ENCODE measurements at places on chromosomes 2 and 18. TPM values are rescaled to one million over a fixed set of nuclear protein-coding genes. Genes with fewer than 3 reads are reported as not detected.
A peak's percentile ranks its signal among the peaks of the same experiment; 100 is the strongest.

Gene RTTN
- total RNA-seq = 10.7 TPM

Gene G6PC2
- not detected for total RNA-seq

Gene TGFA
- total RNA-seq = not detected

Gene GCG
- total RNA-seq = 0.29 TPM

Gene LRP2
- total RNA-seq = 0.13 TPM

Gene LYPD1
- total RNA-seq = not detected

Gene SPATA3
- not detected for total RNA-seq

Gene FBXO36
- total RNA-seq = 0.29 TPM

Gene CNTNAP5
- not detected for total RNA-seq

DNA sequence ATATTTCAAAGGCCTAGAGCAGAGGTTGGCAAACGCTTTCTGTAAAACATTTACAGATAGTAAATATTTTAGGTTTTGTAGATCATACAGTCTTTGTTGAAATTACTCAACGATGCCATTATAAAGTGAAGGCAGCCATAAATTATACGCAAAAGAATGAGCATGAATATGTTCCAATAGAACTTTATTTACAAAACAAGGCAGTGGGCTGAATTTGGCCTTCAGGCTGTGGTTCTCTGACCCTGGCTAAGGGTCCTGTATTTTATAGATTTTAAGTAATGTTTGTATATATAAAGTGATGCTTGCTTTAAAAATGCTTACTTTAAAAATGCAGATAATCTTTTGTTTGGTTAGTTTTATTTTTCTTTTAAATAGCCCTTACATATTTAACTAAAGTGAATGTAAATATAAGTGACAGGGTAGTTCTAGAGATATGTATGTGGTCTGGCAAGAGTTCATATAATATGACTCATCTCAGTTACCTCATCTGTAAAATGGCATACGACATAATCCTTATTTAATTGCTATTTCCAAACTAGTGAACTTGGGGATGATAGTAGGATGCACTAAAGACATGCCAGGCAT lies 51.7 kb upstream of the ATP5MC3 start:
- DNase-seq = no peak

DNA sequence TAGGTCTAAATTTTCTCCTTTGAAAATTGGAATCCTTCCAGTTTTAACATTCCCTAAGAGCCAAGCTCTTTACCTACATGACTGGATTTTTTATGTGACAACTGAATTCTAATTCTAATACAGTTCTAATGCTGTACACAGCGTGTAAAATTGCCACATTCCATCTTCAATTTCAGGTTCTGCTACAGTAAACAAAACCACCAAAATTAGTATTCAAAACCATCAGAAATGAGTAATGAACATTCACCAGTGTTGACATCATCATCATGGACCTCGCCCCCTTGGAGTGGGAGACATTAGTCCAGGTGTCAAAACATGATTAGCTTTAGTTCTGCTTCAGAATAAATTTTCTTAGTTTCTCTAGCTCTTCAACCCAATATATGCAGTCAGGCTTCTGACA lies 133.6 kb downstream of the MBD2 start:
- DNase-seq = no peak

DNA sequence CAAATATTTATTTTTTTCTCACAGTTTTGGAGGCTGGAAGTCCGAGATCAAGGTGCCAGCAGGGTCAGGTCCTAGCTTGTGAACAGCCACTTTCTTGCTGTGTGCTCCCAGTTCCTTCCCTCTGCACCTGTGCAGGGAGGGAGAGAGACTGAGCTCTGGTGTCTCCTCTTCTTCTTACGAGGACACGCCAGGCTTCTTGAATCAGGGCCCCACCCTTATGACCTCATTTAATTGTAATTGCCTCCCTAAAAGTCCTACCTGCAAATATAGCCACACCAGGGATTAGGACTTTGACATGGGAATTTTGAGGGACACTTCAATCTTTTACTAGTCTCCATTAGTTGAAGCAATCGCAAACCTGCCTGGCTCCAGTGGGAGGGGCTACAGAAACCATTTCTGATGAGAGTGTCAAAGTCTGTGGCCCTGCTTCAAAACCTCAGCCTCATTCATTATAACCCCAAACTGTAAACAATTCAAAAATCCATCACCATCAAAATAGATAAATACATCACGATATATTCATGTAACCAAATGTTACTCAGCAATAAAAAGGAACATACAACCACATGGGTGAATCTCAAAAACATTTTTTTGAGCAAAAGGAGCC lies 18.2 kb upstream of the SEH1L start:
- DNase-seq = no peak

DNA sequence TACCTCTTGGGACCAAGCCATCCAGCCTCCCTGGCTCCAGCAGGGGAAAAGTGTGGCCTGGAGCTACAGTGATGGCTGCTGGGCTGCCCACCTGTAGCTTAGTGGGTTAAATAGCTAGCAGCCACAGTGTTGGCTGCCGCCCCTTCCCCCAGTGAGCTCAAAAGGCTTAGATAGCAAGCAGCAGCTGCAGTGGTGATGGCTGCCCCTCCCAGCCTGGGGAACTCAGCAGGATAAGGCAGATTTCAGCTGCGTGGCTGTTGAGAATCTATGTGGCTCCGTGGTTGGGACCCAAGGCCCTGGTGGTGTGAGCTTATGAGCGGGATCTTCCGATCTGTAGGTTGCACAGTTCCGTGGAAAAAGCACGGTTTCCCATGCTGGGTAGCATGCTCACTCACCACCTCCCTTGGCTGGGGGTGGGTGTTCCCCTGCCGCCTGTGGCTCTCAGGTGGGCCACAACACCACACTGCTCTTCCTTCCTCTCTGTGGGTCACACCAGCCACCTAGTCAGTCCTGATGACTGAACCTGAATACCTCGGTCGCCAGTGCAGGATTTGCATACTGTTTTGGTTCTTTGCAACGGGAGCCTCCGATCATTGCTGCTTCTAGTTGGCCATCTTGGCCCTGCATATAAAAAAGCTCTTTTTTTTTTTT lies 946.5 kb upstream of the FAM98A start:
- no peak for DNase-seq

DNA sequence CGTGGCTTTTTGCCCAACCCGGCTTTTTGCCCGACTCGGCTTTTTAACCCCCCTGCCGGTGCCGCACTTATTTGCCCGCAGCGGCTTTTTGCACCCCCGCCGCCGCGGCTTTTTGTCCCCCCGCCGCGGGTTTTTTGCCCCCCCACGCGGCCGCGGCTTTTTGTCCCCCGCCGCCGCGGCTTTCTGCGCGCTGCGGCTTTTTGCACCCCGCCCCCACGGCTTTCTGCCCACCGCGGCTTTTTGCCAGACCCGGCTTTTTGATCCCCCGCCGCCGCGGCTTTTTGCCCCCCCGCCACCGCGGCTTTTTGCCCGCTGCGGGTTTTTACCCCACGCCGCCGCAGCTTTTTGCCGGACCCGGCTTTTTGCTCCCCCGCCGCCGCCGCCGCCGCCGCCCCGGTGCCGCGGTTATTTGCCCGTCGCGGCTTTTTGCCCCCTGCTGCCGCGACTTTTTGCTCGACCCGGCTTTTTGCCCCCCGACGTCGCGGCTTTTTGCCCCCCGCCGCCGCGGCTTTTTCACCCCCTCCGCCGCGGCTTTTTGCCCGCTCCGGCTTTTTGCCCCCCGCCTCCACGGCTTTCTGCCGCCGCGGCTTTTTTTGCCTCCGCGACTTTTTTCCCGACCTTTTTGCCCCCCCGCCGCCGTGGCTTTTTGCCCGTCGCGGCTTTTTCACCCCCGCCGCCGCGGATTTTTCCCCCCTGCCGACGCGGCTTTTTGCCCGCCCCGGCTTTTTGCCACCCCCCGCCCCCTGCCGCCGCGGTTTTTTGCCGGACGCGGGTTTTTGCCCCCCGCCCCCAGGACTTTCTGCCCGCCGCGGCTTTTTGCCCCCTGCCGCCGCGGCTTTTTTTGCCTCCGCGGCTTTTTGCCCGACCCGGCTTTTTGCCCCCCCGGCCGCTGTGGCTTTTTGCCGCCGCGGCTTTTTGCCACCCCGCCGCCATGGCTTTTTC lies 2786.5 kb downstream of the RPIA start:
- DNase-seq = peak; percentile 16

- DNase-seq = no peak
These were observed 13.5 kb downstream of the CCL20 start for GRCh38 chr2:227827143-227827542.

DNA sequence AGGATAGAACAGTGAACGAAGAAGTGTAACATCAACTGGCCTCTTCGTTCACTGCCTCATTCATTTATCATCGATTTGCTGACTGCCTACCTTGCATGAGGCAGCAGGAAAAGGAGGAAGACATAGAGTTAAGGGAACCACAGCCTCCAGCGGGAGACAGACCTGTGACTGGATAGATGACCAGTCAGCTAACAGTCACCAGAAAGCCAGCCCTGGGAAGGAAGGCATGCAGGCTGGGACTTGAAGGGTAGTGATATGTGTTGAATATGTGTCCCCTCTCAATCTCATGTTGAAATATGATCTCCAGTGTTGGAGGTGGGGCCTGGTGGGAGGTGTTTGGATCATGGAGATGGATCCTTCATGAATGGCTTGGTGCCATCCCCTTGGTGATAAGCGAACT lies 58.3 kb downstream of the CTIF start:
- DNase-seq = no peak

DNA sequence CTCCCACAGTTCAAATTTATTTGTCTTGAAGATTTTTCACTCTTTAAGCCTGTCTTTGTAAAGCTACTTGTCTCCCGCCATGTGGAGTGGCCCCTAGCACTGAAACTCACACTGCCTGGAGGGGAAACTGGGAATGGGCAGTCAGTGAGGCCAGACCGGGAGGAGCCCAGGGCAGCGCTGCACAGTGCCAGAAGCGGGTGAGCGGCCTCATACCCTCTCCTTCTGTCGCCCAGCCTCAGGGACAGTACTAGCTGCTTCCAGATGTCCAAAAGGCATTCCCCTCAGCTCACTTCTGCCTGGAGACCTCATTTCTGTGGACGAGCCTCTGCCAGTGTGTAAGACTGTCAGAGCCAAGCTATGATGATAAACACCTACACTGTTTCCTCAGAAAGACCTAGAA lies 79.9 kb downstream of the SEPTIN10 start:
- DNase-seq = no peak

DNA sequence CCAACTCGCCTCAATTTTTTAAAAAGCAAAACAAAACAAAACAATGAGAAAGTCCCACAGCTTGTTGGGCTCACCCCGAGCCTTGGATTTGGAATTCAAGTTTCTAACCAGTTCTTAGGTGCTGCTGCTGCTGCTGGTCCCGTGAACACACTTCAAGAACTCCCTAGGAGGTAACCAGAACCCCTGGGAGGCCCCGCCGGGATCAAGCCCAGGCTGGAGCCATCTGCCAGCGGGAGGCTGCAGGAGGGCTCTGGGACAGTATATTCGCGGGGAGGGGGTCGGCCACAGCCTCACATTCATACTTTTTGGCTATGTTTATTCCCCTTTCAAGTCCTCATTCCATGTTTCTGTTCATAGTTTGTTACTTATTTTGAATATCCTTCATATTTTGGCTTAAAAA lies 223.4 kb downstream of the TFCP2L1 start:
- DNase-seq = no peak

DNA sequence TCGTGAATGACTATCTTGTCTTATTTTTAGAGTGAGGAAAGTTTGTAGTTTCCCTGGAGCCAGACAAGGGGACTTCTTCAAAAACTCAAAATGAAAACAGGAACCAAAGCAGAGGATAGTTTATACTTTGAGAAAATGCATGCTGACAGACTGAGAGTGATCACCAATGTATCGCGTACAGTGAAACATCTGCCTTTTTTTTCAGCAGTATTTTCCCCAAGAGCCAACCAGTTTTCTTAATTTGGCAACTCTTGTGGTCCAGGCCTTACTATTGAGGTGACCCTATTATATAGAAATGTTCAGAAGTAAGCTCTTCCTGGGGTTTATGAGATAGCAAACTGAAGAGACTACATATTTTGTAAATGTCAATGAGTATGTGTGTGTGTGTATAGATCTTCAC lies 153.7 kb upstream of the VRK2 start:
- no peak for DNase-seq

DNA sequence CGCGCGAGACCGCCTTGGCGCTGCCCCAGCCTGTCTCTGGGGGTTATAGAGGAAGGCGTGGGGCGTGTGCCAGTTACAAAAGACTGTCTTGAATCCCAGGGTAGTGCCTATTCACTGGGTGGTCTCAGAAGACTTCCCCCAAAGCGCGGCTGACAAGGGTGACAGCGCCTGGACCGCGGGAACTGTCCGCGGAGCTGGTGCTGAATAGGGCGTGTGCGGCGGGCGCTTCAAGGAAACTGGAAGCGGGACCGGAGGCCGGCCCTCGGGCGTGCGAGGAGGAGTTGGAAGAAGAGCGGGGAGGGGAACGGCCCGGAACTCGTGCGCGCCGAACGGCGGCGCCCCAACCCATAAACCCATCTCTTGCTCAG lies 2.3 kb downstream of the EGR4 start:
- peak; percentile 70 for DNase-seq

GRCh38 chr2:175490360-175490791 lies 308.9 kb upstream of the ATP5MC3 start:
- DNase-seq = no peak

- no peak for DNase-seq
These were observed 34.3 kb upstream of the RMP24 start for GRCh38 chr18:35938158-35938557.

GRCh38 chr2:129262934-129263333 lies 716.5 kb upstream of the RAB6C start:
- DNase-seq = no peak

GRCh38 chr2:55743583-55743982 lies 49.9 kb upstream of the PNPT1 start:
- no peak for DNase-seq

DNA sequence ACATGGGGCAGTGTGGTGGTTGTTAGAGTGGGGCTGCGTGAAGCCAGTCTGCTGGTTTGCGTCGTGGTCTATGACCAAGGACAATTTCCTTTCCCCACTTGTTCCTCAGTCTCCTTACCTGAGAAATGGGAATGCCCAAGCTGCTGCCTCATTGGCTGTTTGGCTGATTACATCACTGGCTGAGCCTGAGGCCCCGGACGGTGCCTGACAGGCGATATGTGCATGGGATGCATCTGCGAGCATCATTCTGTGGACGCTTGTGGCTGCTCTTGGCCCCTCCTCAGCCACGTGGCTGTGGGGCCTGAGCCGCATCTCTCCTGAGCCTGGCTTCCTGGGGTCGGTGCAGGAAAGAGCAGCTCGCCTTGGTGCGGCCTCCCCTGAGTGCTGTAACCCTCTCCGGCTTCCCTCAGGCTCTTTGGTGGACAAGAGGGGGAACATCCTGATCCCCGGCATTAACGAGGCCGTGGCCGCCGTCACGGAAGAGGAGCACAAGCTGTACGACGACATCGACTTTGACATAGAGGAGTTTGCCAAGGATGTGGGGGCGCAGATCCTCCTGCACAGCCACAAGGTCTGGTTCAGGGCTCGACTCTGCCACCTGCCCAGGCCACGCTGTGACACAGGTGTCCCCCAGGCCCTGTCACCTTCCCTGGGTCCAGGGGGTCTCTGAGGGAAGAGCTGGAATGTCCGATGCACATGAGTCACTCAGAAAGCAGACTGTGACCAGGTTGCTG lies 17.2 kb downstream of the CNDP2 start:
- DNase-seq = no peak

GRCh38 chr18:55236150-55236931 lies 277.1 kb upstream of the CCDC68 start:
- no peak for DNase-seq

- no peak for DNase-seq
These were observed 151.1 kb upstream of the RIOK3 start for GRCh38 chr18:23301972-23302371.
